Stimulated activated CD4-positive, alpha-beta T cell treated with anti-CD3 and anti-CD28 coated beads, Interleukin-15, amount 100 ng/mL, for 48 hours (primary cell): ENCODE measurements at places on chromosomes 6 and 20.

GRCh38 chr20:1644101-1644962 is 13.2 kb downstream of the SIRPG start:
- no peak for DNase-seq

GRCh38 chr6:170223718-170224693 is 66.9 kb downstream of the DLL1 start:
- no peak for DNase-seq

DNA sequence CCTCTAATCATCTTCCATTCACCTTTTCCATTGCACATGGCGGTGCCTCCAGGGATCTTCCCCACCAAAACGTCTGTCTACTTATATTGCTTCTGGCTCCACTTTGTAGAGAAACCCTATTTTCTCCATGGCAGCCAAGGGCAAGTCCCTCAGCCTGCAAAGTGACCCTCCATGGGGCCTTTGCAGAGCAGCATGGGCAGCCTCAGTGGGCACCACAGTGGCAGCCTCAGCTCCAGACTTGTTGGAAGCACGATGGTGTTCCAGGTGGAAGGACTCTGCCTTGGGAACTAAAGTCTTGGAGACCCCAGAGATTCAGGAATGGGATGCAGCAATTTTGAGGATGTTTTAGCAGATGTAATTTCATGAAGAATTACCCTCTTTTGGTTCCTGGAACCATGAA is 18.5 kb upstream of the CCR6 start:
- no peak for DNase-seq

- no peak for DNase-seq
These were observed 11.5 kb downstream of the HLA-DPA1 start for GRCh38 chr6:33061987-33062386.

- no peak for DNase-seq
These were observed 126.7 kb downstream of the IRF4 start for GRCh38 chr6:518218-518617.

GRCh38 chr20:50312682-50313521 is 122.3 kb downstream of the CEBPB start:
- DNase-seq = no peak

DNA sequence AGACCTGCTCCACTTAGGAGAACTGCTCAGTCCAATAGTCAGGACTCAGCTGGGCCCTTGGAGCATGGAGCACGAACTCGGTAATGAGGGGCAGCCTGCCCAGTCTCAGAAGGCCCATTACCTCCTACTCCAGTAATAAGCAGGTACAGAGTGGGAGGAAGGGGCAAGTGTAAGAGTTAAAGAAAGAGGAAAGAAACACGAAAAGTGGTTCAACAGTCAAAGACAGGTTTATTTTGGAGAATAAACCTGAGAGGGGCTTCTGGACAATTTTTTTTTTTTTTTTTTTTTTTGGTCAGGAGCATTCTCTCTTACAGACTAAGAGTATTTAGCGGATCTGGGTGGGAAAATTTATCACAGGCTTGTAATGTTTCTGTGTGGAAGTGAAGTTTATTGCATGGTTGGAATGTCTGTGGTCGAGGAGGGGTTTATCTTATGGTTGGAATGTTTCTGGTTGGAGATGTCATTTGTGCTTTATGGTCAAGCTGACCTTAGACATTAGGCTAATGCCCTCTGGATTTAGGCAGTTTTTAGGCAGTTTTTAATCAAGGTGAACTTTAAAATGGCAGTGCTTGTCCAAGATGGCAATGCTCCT is 340.1 kb downstream of the BCKDHB start:
- DNase-seq = no peak

DNA sequence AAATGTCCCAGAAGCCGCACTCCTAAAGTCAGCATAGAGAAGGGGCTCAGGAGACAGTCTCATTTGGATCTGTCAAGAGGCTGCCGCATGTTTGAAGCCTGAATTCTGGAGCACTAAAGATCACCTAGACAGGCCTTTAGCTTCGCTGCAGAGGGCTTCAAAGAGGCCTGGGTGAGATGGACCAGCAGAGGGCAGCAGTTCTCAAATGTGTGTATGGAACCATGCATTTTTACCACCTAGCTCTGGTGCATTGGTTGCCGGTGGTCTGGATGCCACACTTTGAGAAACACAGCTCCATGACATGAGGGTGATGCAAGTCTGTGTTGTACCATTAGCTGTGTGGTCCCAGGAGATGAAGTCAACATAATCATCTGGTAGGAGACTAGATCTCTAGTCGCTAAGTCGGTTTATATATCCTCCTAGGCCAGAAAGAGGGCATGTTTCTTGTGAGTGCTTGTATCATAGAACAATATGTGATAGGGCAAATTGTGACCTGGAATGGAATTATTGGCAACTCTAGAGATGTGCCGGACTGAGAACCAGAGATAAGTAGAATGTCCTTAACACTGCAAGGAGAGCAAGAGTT is 64.8 kb downstream of the KIAA0319 start:
- peak; percentile 74 for DNase-seq

DNA sequence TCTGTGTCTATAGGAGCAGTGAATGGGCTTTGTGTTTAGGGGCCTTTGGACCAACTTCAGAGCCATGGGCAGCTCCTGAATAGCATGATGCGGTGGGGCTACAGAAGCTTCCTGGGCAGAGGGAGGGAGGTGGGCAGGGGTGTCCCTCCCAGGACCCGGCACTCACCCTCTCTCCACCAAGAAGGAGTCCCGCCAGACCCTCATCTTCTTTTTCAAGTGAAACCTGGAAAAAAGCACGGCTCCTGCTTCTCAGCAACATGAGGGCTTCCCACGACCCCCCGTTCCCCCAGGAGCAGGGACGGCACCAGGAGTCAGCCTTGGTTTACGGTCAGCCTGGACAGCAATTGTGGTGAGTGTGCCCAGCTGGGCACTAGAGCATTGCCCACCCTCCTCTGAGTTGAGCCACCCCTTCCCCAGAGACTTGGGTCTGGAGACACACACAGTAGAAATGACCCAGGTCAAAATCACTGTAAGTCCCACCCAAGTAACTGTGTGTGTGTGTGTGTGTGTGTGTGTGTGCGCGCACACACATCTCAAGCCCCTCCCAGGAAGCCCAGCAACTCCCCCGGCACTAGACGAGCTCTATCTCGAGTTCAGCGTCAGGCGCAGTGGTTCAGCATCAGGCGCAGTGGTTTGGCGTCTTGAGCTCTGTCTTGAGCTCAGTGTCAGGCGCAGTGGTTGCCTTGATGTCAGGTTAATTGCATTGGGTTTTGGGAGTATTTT is 108.2 kb downstream of the SULF2 start:
- no peak for DNase-seq

DNA sequence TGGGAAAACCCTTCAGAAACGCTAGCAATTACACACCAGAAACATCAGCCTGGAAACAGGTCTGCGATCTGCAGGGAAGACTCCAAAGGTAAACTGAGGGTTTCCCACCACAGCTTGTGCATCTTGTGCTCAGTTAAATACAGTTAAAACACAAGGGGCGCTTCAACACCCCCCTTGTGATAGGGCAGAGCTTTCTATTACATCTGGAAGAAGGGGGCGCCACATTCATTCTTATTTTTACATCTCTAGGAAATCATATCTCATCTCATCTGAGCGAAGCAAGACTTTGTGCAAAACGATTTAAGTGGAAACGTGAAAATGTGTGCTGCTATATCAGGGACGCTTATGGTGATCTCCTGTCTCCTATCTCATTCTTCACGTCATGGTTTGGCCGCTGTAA is 58.5 kb downstream of the PRND start:
- DNase-seq = no peak

DNA sequence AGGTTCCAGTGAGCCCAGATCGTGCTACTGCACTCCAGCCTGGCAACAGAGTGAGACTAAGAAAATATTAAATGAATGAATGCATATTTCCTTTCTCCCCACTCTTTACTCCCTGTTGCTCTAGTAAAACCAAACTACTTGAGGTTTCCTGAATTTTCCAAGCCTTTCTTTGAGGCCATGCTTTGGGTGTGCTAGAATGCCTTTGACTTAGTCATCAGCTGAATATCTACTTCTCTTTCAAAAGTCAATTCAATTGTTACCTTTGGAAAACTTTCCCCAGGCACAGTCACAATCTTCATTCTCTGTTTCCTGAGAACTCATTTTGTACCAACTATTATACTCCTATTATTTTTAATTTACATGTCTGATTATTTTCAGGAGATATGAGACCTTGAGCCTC is 27.5 kb upstream of the CEP85L start:
- DNase-seq = no peak

DNA sequence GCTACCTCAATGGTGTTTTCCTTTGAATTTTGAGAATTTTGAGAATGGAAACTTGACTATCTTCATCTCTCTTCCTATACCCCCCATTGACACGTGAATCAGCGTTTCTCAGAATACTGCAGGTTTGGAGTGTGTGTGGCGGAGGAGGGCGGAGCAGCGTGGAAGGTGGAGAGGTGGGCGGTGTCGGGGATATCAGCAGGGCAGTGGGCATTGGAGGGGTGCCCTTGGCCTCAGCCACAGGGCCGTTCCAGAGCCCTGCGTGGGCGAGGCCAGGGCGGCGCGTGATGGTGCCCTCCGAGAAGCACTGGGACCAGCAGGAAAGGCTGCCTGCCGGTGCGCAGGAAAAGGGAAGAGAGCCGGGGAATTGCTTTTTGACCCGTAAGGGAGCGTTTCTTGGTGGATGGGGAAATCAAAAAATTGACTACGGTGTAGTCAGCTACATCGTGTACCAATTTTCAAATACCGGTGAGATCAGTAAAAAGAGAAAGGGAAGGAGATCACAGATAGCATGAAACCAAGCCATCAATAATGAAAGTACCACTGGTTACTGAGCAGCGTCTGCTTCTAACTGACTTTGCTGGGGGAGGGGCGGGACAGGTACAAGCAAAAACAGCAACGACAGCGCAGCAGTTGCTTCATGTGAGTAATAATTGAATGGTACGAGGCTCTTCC is 82.7 kb upstream of the DUSP22 start:
- DNase-seq = peak; percentile 64

DNA sequence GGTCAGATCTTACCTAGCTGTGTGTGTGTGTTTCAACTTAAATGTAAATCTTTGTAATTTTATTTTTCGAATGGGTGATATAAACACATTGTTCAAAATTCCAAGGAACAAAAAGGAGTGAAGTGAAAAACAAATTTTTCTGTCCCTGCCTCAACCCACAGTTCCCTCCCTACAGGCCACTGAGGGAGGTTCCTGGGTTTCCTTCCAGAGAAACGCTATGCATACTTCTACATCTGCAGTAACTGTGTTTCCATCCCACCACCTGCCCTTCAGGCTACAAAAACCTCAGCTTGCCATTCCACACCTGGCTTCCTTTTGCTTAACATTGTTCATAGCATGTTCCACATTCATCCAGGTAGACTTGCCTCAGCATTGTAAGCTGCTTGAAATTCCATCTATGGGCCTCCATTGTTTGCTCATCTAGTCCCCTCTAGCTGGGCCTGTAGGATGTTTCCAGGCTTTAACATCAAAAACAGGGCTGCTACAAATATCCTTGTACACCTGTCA is 12.0 kb downstream of the ANGPT4 start:
- DNase-seq = no peak

DNA sequence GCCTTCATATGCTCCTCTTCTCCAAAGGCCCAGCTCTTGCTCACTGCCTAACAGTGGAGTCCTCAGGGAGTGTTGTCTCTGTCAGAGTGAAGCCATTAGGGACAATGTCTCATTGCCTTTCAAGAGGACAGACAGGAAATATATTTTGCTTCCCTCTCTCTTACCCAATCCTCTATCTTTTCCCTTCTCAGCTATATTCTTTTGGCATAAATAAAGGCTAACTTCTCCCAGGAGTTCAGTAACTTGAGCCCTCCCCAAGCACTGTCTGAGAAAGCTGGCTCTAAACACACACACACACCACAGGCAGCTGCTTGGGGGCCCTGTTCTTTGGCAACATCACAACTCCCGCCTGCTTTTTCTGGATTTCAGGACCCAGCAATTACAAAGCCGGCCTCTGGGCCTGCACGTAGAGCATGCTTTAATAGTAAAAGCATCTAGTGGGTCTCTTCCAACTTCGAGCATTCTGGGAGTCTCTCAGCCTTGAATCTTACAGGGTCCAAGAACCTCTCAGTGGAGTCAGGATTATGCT is 34.7 kb upstream of the LAMA4 start:
- DNase-seq = no peak

GRCh38 chr6:37784585-37784967 is 35.0 kb upstream of the ZFAND3 start:
- DNase-seq = no peak

DNA sequence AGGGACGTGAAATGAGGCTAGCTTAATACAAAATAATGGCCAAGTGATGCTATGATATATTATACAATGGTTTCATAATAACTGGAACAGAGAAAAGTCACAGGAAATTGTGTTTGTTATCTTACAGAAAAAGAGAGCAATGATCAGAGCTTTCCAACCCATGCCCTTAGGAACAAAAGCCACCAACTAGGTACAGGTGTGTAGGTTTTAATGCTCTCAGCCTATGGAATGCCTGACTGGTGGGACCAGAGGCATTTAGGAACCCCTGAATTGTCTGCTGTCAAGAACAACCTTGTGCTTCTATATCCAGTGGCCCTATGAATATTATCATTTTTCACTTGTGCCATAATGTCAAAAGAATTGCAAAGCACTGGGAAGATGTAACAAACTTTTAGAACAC is 133.0 kb upstream of the RUNX2 start:
- no peak for DNase-seq
